ENCODE measurements at places on chromosomes 2 and 18. TPM values are rescaled to one million over a fixed set of nuclear protein-coding genes. Genes with fewer than 3 reads are reported as not detected.

The ACTG2 gene
- 4.0 TPM for polyA plus RNA-seq

DNA sequence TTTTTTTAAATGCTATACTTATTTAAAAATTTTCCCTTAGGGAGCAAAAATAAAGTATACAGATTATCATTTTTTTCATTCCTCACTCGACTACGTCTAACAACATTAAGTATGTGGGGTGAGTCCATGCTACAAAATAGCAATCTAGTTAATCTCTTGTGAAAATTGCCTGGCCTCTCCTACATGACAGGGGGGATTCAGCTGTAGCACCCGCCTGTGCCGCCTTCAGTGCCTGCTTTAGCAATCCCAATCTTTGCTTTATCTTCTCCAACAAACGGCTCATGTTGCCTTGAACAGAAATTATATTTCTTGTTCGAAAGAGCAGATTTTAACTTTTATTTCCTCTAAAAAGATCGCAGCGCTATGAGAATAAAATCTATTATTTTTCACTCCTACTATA is 2.4 kb upstream of the SOX11 start:
- DNase-seq, result no peak

DNA sequence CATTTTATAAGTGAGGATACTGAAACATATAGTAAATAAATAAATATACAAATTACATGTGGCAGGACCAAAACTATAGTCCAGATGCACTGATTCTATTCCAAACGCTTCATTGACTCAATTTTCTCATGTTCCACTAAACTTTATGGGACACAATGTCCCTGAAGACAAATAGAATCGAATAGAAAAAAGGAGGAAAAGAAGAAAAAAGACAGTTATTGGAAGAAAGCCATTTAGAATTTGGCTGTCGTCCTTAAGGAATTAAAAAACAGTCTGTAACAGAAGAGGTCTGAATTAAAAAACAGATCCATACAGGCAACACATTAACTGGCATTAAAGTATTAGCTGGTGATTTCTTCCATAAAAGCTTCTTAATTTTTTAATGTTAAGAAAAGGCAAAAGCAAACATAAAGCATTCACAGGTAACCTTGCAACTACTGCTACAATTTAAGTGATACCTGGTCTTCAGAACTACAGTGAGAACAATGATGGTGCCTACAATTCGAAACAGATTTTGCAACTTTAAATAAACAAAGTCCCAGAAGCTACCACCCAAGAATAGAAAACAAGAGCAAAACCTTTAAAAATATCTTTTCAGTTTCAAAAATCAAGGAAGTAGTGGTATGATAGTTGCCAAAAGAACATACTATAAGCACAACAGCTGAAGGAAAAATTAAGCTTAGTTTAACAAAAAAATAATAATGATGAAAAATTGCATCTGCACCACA is 17.4 kb upstream of the CHAC2 start:
- DNase-seq, result no peak

The RAD51AP2 gene
- not detected for polyA plus RNA-seq
